CD8-positive, alpha-beta T cell (primary cell): ENCODE measurements at places on chromosomes 2 and 18.

GRCh38 chr18:5914951-5915350 is 19.6 kb upstream of the TMEM200C start:
- no peak for DNase-seq

DNA sequence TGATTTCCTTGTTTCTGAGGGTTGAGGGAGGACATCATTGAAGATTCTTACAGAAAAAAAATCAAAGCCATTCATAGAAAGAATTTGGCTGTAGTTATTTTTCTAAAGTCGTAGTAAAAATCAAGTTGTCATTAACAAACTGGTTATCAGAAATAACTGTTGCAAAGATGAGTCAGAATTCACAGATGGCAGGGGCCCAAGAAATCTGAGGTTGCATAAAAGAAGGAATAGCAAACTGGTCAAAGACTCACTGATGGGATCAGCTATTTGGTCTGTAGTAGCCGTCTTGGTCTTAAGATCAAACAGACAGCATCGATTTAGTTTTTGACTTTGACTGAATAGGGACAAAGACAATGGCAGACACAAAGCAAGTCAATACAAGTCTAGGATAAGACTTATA is 334.3 kb downstream of the FIGN start:
- no peak for DNase-seq

- no peak for DNase-seq
These were observed 284.6 kb downstream of the SP3 start for GRCh38 chr2:173680574-173680973.

- no peak for DNase-seq
These were observed 571.9 kb upstream of the CRIM1 start for GRCh38 chr2:35783723-35784122.

- DNase-seq, result no peak
These were observed 95.0 kb downstream of the SPP2 start for GRCh38 chr2:234145511-234145910.

- no peak for DNase-seq
These were observed 1082.0 kb downstream of the SOCS6 start for GRCh38 chr18:71370671-71371445.

GRCh38 chr18:31275722-31276463 is 42.1 kb upstream of the DSG1 start:
- DNase-seq, result no peak

DNA sequence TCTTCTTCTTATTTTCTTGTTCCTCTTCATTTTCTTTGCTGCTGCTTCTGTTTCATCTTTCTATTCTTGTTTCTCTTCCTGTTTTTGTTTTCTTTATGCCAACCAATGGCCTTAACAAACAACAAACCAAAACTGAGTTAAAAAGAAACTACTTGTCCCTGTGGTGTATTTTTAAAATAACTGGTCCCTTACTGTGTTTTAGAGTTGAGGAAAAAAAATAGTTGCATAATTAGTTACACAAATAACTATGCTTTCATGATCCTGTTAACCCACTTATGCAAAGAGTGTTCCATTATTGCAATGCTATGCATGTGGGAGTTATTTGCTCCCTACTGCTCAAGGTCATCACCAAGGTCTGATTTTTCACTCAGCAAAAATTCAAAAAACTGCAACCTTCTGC is 39.5 kb upstream of the IMP4 start:
- no peak for DNase-seq
